Upper lobe of right lung (tissue), 1 donor: ENCODE measurements at places on chromosomes 11 and 22. TPM values are rescaled to one million over a fixed set of nuclear protein-coding genes. Genes with fewer than 3 reads are reported as not detected.

The CELSR1 gene
- 53.5 TPM for total RNA-seq

The KCNJ11 gene
- total RNA-seq, result 6.3 TPM

GRCh38 chr11:114340311-114341131 is 44.3 kb downstream of the NNMT start:
- peak overlapping the region; percentile 28 for H3K4me3 ChIP-seq
- peak overlapping the region; percentile 48 for H3K27ac ChIP-seq
- no peaks in the 10 kb centered on the region for H3K27me3 ChIP-seq
- peaks cover 7% of the 10 kb centered on the region for H3K4me1 ChIP-seq

The TSGA10IP gene
- not detected for total RNA-seq

- DNase-seq, result no peak
- no peaks in the 10 kb centered on the region for H3K36me3 ChIP-seq
- no peak overlapping the region for H3K4me3 ChIP-seq
- H3K4me1 ChIP-seq, result no peaks in the 10 kb centered on the region
- H3K27me3 ChIP-seq, result no peaks in the 10 kb centered on the region
Observed at GRCh38 chr11:123624974-123625373, 29.4 kb downstream of the SCN3B start.

GRCh38 chr11:117997406-117997805 is 11.2 kb downstream of the IL10RA start:
- H3K4me1 ChIP-seq, result peaks cover 13% of the 10 kb centered on the region
- no peak overlapping the region for H3K27ac ChIP-seq
- no peaks in the 10 kb centered on the region for H3K27me3 ChIP-seq
- peaks cover 24% of the 10 kb centered on the region for H3K36me3 ChIP-seq
- no peak for DNase-seq

GRCh38 chr22:23539135-23539838 is 40.8 kb downstream of the IGLL1 start:
- peaks cover 7% of the 10 kb centered on the region for H3K4me1 ChIP-seq
- peak; percentile 81 for DNase-seq
- no peak overlapping the region for H3K27ac ChIP-seq
- no peaks in the 10 kb centered on the region for H3K36me3 ChIP-seq

GRCh38 chr11:34053161-34053686 is 1.7 kb downstream of the CAPRIN1 start:
- no peaks in the 10 kb centered on the region for H3K27me3 ChIP-seq
- H3K4me1 ChIP-seq, result peaks cover 43% of the 10 kb centered on the region
- H3K4me3 ChIP-seq, result peak overlapping the region; percentile 98
- peaks cover 18% of the 10 kb centered on the region for H3K36me3 ChIP-seq
- DNase-seq, result peak; percentile 87
- peak overlapping the region; percentile 90 for H3K27ac ChIP-seq

DNA sequence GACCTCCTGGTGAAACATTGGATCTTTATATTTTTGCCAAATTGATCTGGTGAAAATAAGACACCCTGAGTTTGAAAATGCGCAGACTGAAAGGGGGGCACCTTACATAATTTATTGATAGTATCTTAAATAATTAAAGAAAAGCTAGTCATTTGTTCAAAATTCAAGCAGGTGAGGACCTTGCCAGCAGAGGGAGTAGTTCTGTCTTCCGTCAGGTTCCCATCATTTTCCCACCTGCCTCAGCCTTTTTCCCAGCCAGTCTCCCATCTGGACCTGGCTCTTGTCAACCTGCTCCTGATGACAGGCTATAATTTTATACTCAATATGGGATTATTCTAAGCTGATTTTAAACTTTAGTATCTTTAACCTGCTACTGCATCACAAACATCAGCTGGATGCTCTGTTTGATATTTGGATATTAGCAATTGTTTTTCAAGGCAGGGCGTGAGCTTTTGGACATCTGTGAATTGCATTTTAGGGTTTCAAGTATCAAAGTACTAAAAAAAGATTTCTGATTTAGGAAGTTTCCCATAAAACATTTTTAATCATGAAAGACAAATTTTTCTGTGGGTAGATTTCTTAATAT is 132.0 kb downstream of the ELP4 start:
- peaks cover 3% of the 10 kb centered on the region for H3K4me1 ChIP-seq
- no peak for DNase-seq
- no peaks in the 10 kb centered on the region for H3K36me3 ChIP-seq
- H3K27me3 ChIP-seq, result no peaks in the 10 kb centered on the region
- no peak overlapping the region for H3K4me3 ChIP-seq

DNA sequence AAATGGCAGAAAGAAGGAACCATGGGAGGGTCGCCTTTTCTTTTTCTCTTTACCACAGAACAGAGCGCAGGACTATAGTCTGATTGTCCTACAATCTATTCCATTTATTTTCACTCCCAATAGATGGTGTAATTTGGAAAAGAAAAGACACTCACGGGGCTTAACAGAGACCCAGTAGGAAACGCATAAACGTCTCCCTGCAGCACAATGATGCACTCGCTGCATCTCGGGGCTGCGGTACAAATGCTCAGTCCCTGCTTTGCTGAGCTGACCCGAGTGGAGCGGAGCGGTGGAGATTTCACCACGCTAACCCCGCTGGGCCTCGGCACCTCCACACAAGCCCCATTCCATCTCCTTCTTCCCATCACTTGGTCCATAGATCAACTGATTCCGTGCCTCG is 1.5 kb downstream of the FEZ1 start:
- no peak overlapping the region for H3K27ac ChIP-seq
- peaks cover 17% of the 10 kb centered on the region for H3K4me1 ChIP-seq
- peaks cover 10% of the 10 kb centered on the region for H3K27me3 ChIP-seq
- no peak for DNase-seq

DNA sequence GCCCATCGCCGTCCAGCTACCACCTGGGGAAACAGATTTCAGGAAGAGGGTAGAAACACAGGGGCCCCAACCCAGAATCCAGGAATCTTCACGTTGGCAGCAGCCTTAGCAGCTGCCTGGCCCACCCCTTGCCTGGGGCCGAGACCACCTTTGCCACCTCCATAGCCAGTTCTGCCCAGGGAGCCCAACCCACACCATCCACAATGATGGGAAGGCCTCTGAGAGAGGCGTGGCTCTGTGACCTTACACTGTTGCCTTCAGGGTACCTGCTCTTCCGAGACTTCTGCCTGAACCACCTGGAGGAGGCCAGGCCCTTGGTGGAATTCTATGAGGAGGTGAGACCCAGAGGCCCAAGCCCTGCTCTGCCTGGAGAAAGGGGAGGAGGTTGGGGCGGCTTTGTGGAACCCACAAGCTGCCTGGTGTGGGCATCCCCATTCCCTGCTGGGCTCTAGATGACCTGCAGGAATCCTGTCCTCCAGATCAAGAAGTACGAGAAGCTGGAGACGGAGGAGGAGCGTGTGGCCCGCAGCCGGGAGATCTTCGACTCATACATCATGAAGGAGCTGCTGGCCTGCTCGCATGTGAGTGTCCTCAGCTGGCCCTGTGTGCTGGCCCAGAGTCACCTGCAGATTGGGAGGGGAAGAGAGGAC is 10.0 kb upstream of the ANKRD13D start:
- no peaks in the 10 kb centered on the region for H3K27me3 ChIP-seq
- peak overlapping the region; percentile 93 for H3K27ac ChIP-seq
- H3K4me3 ChIP-seq, result no peak overlapping the region
- peak; percentile 42 for DNase-seq
- peaks cover 69% of the 10 kb centered on the region for H3K4me1 ChIP-seq

DNA sequence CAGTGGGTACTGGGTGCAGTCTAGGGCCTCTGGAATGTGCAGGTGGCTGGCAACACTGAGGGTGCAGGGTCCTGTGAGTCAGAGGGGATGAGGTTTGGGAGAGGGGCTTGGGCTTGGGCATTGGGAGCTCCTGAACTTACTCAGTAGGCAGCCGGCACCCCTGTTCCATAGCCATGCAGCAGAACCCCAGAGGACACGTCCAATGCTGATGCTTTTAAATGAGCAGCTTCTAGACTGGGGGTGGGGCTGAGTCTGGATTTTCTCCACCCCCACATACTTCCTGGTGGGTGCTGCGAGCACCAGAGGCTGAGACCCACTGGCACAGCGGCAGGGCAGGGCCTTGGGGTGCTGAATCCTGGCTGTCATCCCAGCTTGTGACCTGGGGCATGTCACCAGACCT is 71.4 kb downstream of the ARHGAP8 start:
- H3K27ac ChIP-seq, result no peak overlapping the region
- no peak for DNase-seq
- H3K36me3 ChIP-seq, result no peaks in the 10 kb centered on the region
- peaks cover 9% of the 10 kb centered on the region for H3K27me3 ChIP-seq

GRCh38 chr22:48553119-48553518 is 1274.6 kb downstream of the BRD1 start:
- no peak for DNase-seq
- no peak overlapping the region for H3K27ac ChIP-seq
- no peaks in the 10 kb centered on the region for H3K27me3 ChIP-seq

DNA sequence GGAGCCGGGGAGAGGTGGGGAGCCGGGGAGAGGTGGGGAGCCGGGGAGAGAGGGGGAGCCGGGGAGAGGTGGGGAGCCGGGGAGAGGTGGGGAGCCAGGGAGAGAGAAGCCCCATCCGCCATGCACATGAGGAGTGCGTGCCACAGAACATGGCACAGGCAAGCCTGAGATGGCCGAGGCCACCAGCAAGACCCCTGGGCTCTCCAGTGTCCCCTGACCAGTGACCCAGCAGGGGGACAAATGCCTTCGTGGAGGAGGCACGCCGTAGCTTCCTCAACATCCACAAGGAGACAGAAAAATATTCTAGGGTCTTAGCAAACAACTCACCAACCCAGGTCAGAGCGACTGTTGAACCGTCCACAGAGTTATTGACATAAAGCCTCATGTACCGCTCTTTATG is 618.8 kb downstream of the TBC1D22A start:
- no peak overlapping the region for H3K4me3 ChIP-seq
- H3K36me3 ChIP-seq, result no peaks in the 10 kb centered on the region
- peaks cover 4% of the 10 kb centered on the region for H3K27me3 ChIP-seq
- DNase-seq, result peak; percentile 48
- H3K27ac ChIP-seq, result no peak overlapping the region
- no peaks in the 10 kb centered on the region for H3K4me1 ChIP-seq

GRCh38 chr11:36557991-36558390 is 9.8 kb upstream of the RAG1 start:
- no peaks in the 10 kb centered on the region for H3K36me3 ChIP-seq
- no peak overlapping the region for H3K4me3 ChIP-seq
- no peaks in the 10 kb centered on the region for H3K4me1 ChIP-seq

The FADD gene
- 21.3 TPM for total RNA-seq

DNA sequence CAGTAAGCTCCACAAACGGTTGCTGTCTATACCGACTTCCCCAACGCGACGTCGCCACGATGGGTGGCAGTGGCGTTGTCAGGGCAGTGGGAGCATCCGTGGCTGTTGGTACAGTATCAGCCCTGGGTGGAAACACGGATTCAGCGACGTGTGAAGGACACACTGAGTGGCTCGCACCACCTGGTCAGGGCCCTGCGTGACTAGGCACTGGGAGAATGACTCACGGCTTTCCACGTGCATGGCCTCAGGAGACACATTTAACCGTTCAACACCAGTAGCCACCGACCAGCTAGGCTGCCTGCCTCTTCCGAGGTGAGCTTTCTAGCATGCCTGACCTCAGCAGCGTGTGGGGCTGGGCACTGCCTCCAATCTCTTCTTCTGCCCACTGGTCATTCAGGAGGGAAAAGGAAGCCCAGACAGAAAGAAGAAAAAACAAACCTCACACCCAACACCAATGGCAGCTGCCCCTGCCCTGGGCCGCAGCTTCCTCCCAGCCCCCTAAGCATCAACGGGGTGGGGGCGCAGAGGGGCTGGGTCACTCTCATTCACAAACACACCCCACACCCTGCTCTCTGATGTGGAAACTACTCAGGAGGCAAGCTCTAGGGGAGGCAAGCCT is 59.0 kb downstream of the MYH9 start:
- H3K4me1 ChIP-seq, result peaks cover 93% of the 10 kb centered on the region
- peak overlapping the region; percentile 91 for H3K27ac ChIP-seq
- peaks cover 79% of the 10 kb centered on the region for H3K36me3 ChIP-seq

DNA sequence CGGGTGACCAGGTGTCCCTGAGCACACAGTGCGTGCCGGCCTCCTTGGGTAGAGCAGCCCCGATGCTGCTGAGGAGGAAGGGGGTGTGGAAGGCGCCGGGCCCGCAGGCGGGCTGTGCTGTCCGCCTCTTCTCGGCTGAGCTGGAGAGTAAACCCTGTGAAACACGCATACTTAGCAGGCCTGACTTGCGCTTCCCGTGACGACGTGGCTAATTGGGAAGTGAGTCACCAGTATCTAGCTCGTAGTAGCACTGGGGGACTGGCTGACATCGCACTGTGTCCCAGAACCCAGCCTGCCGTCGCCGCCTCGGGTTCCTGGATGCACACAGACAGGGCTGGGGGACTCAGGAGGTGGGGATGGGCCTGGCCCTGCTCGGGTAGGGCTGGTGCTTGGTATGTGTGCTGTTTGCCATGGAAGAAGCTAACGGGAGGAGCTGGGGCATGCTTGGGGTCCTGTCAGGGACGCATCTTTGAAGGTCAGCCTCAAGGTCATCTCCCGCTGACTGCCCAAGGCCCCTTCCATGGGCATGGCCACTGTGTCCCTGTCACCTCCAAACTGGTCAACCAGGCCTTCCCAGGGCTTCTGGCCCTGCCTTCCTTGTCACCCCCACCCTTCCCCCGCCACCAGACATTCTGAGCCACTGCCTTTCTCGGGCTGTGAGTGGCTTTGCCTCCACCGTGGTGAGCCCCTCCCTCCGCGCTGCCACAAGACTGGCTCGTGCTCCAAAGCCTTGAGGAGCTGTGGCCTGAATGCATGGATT is 1327.0 kb downstream of the BRD1 start:
- no peaks in the 10 kb centered on the region for H3K36me3 ChIP-seq
- H3K27me3 ChIP-seq, result no peaks in the 10 kb centered on the region
- H3K4me1 ChIP-seq, result no peaks in the 10 kb centered on the region
- no peak overlapping the region for H3K27ac ChIP-seq
- H3K4me3 ChIP-seq, result no peak overlapping the region

DNA sequence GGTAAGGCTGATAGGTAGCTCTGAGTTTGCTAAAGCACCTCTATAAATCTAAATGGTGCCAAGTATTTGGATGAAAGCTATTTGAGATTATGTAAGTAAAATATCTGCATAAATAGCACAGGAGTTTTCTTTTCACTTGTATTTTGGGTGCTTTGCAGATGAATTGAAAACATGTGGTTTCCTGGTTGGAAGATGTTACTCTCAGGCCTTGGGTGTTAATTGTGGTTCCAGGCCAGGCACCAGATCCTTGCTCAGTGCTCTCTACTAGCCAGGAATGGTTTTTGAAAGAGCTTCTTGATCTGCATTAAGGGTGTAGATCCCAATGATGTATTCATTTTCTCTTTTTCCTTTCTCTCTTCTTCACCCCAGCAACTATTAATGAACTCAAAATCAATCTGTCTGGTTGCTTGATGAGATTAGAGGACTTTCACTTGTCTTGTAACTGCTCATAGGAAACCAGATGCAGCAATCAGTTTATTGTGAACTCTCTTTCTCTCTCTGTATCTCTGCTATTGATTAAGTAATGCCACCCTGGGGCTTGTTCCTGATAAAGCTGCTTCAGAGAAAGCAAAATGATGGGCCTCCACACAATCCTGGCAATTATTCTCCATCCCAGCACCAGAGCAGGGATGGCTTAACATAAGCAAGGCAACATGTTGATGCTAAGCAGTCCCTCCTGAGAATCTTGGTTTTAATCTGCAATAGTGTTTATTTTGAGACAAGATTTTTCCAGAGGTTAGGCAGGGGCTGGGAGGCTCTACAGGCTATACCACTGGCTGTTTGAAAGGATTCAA is 147.0 kb upstream of the NTM start:
- H3K27ac ChIP-seq, result no peak overlapping the region
- no peaks in the 10 kb centered on the region for H3K27me3 ChIP-seq
- H3K36me3 ChIP-seq, result no peaks in the 10 kb centered on the region
- H3K4me1 ChIP-seq, result no peaks in the 10 kb centered on the region

The HEPHL1 gene
- not detected for total RNA-seq

GRCh38 chr22:27952779-27953178 is 33.7 kb upstream of the PITPNB start:
- H3K27me3 ChIP-seq, result no peaks in the 10 kb centered on the region
- peaks cover 4% of the 10 kb centered on the region for H3K4me1 ChIP-seq
- no peaks in the 10 kb centered on the region for H3K36me3 ChIP-seq
- no peak overlapping the region for H3K27ac ChIP-seq

The POLR2L gene
- 138 TPM for total RNA-seq
